ENCODE measurements at places on chromosomes 1 and 21. TPM values are rescaled to one million over a fixed set of nuclear protein-coding genes. Genes with fewer than 3 reads are reported as not detected.

DNA sequence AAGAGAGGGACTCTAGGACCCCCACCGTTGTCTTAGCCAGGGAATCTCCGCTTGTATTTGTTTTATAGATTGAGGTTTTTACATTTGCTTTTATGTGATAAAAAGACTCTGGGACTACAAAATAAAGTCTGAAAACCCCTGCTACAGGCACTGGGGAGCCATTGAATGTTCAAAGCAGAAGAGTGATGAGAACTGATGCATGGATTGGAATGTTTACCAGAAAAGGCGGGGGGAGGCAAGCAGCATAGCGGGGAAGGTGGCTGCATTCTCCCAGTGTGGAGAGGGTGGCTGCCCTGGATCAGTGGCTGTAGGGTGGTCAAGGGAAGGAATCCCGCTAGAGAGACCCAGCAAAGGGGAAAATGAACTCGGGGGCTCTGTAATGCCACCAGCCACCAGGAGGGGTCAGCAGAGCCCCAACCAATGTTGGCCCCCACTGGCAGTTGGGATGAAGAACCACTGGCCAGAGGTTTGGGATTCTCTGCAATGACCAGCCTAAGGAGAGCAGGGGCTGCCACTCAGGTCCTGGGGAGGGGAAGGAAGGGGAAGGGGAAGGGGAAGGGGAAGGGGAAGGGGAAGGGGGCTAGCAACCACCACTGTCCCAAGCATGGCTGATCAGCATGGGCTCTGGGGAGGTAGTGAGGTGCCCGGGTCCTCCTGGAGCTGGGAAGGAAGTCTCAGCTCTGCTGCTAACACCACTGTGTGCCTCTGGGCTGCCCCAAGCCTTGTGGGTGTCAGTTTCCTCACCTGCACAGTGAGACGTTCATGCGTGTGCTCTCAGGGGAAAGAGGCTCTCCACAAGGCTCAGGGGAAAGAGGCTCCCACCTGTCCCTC, 19.2 kb upstream of the PEF1 start:
- DNase-seq: peak; percentile 36

DNA sequence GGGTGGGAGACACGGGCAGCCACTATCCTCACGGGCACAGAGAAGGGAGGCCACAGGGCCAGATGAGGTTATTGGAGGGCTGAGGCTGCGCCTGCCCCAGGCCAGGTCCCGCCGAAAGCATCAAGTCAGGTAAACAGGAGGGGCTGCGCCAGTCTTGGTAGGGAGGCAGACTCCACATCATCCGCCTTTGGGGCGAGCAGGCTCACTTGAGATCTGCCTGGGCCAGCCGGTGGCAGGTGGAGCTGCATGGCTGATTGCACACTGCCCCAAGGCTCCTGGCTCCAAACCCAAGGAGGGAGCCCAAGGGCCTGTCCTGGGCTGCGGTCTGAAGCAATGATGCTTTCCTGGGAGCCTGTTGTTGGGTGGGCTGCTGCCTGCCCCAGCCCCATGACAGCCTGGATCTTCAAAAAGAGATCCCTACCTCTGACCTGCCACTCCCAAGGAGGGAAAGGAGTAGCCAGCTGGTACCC, 4.6 kb downstream of the SMIM1 start:
- DNase-seq: peak; percentile 87

- DNase-seq: peak; percentile 23
Observed at GRCh38 chr1:177780096-177780700, 189.7 kb downstream of the SEC16B start.

DNA sequence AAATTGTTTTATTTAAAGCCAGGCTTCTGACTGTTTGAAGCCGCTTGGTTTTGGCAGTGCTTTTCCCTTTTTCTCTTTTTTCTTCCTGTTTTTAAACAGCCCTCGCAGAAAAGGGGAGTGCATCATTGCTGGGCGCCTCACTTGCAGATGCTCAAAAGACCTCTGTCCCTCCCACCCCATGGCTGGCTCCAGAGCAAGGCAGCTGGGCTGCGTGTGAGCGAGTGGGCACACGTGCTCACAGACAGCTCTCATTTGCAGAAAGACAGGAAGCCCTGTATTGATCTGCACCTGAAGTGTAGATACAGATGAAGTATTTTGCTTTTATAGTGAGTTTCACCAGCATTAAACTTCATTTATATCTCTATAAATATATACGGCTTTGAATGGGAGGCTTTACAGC, 8.8 kb downstream of the TNR start:
- DNase-seq: no peak

DNA sequence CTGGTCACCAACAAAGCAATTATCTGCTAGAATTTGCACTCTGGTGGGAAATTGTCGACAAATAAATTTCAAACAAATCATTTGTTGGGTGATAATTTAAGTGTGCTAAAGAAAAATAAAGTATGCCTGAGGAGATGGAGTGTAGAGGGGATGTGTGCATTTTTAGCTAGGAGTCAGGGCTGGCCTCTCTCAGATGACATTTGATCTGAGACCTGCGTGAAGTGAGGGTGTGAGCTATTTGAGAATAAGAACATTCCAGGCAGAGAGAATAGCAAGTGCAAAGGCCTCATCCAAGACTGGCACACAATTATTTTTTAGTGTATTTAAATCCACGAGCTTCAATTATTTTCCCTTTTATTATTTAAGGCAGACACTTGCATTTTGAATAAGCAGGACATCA, 19.7 kb upstream of the S1PR1 start:
- no peak for DNase-seq

- no peak for DNase-seq
Observed at GRCh38 chr1:85815906-85816305, 107.7 kb upstream of the ZNHIT6 start.

Gene EFHD2
- total RNA-seq: 52.5 TPM

Gene TSNAX
- 27.4 TPM for total RNA-seq

Gene CCDC181
- not detected for total RNA-seq

Gene NEGR1
- total RNA-seq: 0.06 TPM

Gene ACKR1
- not detected for total RNA-seq

All from G401 (cell line).